ENCODE measurements at places on chromosomes 5 and 9.
A peak's percentile ranks its signal among the peaks of the same experiment; 100 is the strongest.

- DNase-seq = no peak
Observed at GRCh38 chr9:125399165-125399564, 137.5 kb downstream of the GAPVD1 start.

- peak; percentile 22 for DNase-seq
Observed at GRCh38 chr5:77972469-77973252, 196.5 kb upstream of the TBCA start.

DNA sequence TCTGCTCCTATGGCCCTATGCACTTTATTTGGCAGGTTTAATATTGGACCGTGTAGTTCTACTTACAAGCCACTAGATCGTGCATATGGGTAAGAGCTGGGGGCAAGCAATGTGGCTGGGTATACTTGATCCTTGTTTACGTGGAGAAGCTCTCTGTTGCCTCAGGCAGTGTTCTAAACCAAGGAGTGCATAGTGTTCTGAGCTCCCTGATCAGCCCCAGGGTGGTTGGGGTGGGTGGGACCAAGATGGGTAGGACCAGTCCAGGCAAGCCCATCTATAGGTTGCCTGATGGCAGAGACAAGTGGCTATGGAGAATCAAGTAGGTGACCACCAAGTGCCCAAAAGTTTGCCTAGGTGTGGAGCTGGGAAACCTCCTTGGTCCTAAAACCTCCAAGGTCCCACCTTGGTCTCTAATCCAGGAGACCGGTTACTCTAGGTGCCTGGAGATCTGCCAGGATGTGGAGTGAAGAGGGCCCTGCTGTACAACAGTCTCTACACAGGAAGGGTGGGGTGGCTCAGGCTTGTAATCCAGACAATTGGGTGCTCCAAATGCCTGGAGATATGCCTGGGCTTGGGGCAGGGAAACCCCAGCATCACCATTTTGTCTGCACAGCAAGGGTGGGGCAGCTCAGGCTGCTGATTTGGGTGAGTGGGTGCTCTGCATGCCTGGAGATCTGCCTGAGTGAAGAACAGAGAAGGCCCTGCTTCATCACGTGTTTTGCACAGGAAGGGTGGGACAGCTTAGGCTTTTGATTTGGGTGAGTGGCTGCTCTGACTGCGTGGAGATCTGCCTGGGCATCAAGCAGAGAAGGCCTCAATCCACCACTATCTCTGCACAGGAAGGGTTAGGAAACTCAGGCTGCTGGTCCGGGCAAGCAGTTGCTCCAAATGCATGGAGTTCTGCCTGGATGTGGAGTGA is 659.8 kb downstream of the TLE4 start:
- no peak for DNase-seq

- DNase-seq = no peak
Observed at GRCh38 chr9:123584202-123585176, 228.5 kb downstream of the CRB2 start.

DNA sequence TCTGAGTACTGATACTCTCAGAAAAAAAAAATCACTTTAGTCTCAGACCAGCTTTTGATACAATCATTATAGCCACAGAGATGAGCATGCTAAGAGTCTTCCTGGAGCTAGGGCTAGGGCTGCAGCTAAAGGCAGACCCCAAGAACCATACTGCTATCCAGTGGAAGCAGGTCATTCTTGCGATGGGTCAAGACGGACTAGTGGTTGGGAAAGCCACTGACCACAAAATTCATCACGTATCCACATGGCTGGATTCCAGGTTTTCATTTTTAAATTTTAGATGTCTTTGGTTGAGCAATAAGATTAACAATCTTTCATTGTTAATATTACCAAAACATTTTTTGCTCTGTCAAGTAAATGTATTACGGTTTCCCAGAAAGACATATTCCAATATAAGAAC is 598.1 kb downstream of the DNAH5 start:
- DNase-seq = no peak

DNA sequence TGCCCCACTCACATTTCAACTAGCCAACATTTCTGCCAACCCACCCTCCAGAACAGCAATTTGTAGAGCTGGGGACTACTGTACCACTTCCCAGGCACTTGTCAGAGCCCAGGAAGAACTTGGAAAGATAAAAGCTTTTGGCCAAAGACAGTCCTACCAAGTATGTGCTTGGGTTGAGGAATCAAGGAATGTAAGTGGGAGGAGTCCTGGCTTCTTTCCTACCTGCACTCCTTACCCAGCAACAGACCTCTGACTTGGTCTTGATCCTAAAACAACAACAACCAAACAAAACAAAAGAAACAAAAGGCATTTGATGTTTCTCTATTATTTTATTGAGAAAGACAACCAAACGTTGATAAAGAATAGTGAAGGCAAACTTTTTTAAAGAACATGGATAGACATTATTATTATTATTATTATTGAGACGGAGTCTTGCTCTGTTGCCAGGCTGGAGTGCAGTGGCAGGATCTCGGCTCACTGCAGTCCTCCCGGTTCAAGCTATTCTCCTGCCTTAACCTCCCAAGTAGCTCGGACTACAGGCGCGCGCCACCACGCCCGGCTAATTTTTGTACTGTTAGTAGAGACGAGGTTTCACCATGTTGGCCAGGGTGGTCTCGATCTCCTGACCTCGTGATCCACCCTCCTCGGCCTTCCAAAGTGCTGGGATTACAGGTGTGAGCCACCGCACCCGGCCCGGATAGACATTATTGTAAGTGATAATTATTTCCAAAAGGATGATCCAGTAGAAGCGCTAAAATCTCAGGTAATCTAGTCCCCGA is 33.5 kb downstream of the ANXA2R start:
- no peak for DNase-seq

DNA sequence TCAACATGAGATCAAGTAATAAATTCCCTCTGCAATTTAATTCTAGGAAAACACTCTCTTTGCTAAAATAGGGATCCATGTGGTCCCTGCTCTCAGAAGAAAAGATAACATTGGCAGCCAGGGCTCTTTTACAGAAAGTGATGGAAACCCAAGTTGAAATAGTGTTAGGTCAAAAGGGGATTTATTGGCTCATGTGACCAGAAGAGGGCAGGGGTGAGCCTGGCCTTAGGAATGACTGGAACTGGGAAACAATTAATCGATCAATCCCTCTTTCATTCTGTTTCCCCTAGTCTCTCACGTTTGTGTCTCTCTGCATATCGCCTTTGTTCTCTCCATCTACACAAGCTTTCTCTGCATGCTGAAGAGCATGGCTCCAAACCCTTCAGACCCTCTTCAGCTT is 58.3 kb upstream of the ALDH1B1 start:
- DNase-seq = peak; percentile 8

DNA sequence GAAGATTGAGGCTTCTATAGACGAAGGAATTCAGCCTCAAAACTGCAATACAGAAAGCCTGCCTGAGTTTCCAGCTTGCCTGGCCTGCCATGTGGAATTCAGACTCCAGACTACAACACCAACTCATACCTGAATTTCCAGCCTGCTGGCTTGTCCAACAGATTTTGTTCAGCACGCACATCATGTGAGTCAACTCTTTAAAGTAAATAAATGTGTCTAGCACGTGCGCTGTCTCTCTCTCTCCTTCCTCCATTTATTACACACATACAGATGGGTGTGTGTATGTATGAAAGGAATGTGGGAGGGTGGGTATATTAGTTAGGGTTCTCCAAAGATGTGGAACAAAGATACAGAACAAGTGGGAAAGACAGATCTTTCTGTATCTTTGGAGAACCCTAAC is 82.4 kb upstream of the TAS2R1 start:
- DNase-seq = no peak

Measured in ACHN (cell line).